ENCODE measurements at places on chromosomes 3 and 15. TPM values are rescaled to one million over a fixed set of nuclear protein-coding genes. Genes with fewer than 3 reads are reported as not detected.

DNA sequence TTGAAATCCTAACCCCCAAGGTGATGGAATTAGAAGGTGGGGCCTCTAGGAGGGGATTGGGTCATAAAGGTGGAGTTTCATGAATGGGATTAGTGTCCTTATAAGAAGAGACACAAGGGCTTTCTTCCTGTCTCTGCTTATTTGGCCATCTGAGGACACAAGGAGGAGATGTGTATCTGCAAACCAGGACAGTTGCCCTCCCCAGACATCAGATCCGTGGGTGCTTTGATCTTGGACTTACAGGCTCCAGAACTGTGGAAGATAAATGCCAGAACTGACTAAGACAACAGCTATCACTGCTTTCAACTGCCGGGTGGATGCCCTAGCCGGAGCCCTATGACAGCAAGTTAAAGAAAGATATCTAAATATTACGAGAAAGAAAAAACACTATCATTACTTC, 94.4 kb downstream of the CHRNA7 start:
- no peaks in the 10 kb centered on the region for H3K27me3 ChIP-seq
- DNase-seq = no peak
- H3K36me3 ChIP-seq = no peaks in the 10 kb centered on the region
- H3K4me1 ChIP-seq = no peaks in the 10 kb centered on the region
- no peak overlapping the region for H3K27ac ChIP-seq
- H3K4me3 ChIP-seq = no peak overlapping the region

DNA sequence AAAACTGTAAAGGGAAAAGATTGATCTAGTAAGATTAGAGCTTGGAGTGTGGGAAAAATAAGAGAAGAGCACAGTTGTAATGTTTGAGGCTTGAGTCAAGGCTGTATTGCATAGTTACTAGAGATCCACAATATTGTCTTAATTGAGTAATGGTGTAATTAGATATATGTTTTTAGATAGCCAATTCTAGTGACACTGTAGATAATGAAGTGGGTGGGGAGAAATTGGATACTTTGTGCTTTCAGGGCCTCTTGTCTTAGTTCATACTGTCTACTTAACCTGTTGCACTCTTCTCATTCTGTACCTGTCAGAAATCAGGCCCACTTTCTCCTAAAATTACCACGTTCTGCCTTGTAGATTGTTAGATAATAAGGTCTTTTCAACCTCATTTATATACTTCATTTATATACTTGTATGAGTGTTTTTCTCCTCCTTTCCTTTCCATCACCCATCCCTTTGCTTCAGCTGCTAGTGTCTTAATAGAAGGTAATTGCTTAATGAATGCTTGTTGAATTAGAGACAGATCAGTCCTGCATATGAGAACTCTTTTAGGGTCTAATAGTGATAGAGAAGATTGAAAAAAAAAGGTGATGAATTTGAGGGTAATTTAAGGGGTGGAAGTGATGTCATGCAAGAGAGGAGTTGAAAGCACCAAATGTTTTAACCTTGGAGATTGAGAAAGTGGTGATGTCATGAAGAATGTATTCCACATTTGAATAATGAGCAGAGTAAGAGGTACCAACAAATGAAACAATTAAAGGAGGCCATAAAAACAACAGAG, 32.0 kb downstream of the PIK3CA start:
- no peak overlapping the region for H3K27ac ChIP-seq
- peaks cover 14% of the 10 kb centered on the region for H3K4me1 ChIP-seq
- H3K4me3 ChIP-seq = no peak overlapping the region
- no peaks in the 10 kb centered on the region for H3K27me3 ChIP-seq
- DNase-seq = no peak

GRCh38 chr3:20375302-20375701, 189.3 kb upstream of the SGO1 start:
- H3K27ac ChIP-seq = no peak overlapping the region
- peaks cover 37% of the 10 kb centered on the region for H3K4me1 ChIP-seq
- no peaks in the 10 kb centered on the region for H3K27me3 ChIP-seq
- no peaks in the 10 kb centered on the region for H3K36me3 ChIP-seq

DNA sequence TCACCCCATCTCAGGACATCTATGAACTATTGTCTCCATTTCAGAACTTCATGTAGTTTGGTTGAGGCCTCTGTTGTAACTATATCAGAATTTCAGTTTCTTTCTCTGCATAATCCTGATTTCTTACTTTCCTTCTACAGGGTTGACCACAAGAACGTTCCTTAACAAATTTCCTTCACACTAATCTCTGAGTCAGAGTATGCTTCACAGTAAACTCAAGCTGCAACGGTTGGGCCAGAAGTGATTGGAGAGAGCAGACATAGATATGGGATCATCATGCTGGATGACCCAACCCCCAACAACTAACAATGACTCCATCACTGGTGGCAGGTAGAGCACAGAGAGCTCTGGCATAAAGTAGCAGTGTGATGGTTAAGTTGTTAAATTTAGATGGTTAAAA, 128.8 kb upstream of the OSTN start:
- H3K4me3 ChIP-seq = no peak overlapping the region
- H3K27me3 ChIP-seq = no peaks in the 10 kb centered on the region
- no peak for DNase-seq
- H3K4me1 ChIP-seq = no peaks in the 10 kb centered on the region
- no peaks in the 10 kb centered on the region for H3K36me3 ChIP-seq

DNA sequence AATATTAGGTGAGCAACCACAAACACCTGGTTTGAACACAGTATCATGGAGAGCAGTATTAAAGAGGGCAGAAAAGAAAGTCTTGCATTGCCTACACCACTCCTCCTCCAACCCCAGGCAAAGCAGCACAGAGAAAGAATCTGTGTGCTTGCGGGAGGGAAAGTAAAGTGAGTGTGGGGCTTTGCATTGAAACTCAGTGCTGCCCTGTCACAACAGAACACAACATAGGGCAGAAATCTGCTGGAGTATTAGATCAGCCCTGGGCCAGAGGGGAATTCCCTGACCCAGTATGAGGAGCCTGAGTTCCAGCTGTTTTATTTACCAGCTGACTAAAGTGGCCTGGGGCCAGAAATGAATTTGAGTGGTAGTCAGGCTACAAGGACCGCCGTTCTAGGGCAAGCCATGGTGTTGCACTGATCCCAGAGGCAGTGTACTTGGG, 75.5 kb downstream of the SPATA16 start:
- no peak overlapping the region for H3K27ac ChIP-seq
- H3K36me3 ChIP-seq = no peaks in the 10 kb centered on the region
- H3K4me1 ChIP-seq = no peaks in the 10 kb centered on the region
- no peak overlapping the region for H3K4me3 ChIP-seq

GRCh38 chr3:172846706-172847105, 96.2 kb downstream of the ECT2 start:
- H3K4me1 ChIP-seq = no peaks in the 10 kb centered on the region
- H3K27ac ChIP-seq = no peak overlapping the region
- H3K4me3 ChIP-seq = no peak overlapping the region

The LRRIQ4 gene
- not detected for polyA plus RNA-seq

The EDEM1 gene
- 2.3 TPM for polyA plus RNA-seq

The ADAMTSL3 gene
- 0.92 TPM for polyA plus RNA-seq
